ENCODE measurements at places on chromosomes 12 and 14.

DNA sequence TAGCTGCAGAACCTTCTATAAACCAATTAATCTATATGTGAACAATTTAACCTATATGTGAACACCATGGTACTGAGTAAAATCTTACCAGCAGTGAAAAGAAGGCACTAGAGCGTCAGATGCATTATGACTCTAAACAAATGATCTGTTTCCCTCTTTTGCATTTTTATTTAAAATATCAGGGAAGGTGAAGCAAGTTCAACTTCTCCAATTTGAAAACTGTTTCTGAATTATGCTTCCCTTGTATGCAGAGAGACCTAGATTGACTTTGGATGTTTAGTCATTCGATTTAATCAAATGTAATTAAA lies 80.9 kb downstream of the DAD1 start:
- no peak for DNase-seq

DNA sequence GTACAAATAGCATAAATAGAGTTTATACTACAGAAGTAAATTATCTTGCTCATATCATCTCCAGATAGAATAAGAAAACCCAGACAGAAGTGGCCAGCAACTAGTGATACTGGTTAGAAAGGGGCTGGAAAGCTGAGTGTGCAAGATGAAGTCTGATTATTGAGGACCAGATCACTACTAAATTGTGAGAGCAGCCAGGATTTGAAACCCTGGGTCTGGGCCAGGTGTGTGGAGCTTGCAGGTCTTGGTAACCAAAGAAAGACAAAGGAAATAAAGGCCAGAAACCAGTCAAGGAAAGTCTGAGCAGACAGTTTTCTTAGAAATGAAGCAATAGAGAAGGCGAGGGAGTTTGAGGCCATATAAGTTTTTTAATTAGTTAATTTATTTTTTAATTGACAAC lies 611.8 kb downstream of the ETNK1 start:
- DNase-seq, result no peak

- DNase-seq, result no peak
Measured at GRCh38 chr12:94987076-94987669, 16.3 kb downstream of the NDUFA12 start.

DNA sequence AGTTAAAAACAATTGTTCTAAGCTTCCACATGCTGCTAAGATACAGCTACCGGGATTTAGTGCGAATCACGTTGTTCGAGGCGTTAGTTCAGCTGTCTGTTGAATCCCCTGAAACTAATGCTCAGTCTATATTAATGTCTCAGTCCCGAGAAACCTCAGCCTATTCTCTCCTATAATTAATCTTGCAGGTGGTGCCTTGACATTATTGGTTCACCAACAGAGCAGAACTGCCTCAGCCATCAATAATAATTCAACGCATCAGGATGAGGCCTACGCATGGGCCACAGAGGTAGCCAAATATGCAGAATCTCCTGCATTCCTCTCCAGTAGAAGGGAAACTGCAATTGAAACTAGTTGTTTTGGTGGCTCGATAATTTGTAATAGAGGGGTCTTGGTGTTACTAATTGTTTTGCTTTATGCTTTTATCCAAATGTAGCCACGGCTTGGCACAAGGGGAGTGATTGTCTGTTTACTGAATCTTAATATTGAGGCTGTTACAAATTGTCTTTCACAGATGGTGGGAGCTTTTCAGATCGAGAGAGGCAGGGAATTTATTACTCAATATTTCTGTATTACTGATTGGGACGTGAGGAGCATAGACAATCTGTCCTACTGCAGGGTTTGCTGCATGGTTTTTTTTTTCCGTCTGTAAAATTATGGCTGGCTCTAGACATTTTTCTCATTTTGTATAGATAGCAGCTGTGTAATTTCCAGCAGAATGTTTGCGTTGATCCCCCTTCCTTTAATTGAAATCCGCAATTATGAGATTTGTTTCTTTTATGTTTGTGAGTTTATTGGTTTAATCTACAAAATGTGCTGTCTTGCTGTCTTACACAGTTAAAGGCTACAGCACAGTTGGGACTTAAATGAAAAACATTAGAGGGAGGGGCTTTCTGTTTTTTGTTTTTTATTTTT lies 1036.5 kb upstream of the NOVA1 start:
- no peak for DNase-seq

- no peak for DNase-seq
Measured at GRCh38 chr12:129811963-129812362, 91.9 kb downstream of the TMEM132D start.

DNA sequence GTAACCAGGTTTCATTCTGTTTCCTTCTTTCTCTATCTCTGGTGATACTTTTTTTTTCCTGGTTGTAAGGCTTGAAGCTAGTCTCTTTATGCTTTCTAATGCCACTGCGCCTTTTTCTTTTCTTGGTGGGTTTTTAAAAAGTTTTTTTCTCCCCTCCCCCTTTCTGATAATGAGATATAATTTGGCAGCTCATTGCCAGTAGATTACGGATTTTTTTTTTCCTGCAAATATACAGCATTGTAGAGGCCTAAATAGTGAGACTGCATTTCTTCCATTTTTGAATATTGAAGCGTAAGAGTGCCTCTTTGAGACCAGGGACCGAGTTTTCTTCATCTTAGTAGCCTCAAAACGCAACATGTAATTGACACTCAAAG lies 1.1 kb downstream of the PAPOLA start:
- DNase-seq, result no peak

DNA sequence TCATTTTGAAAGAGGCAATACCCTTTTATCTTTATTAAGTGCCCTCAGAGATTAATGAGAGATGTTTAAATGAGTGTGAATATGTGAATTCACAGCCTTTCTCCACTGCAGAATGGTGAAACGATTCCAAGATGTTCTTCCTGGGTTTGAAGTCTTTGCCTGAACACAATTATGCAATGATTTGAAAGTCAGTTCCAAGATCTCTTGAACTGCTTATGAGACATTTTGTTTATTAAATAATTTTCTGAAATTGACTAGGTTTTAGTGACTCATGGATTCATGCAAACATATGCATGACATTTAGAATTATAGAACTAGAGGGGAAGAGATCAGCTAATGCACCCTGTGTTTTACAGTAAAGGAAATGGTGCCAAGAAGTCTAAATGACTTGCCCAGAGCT lies 118.1 kb upstream of the SLC38A2 start:
- DNase-seq, result no peak

DNA sequence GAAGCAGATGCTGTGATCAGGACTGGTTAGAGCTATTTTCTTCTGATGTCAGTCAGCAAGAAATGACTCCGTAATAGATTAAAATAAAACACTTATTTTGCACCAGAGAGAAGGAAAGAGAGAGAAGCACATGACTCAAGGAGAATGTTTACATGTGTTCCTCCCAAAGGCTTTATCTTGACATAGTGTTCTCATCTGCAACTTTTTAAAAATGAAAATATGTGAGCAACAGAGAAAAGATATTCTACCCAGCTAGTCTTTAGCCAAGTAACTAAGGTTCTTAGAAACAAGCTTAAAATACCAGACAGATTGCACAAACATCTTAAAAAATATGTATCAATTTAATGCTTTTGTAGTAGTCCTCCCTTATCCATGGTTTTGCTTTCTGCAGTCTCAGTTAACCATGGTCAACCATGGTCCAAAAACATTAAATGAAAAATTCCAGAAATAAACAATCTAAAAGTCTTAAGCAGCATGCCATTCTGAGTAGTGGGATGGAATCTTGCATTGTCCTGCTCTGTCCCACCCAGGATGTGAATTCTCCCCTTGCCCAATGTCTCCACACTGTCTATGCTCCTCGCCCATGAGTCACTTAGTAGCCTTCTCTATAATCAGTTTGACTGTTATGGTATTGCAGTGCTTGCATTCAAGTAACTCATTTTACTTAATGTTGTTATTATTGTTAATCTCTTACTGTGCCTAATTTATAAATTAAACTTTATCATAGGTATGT lies 9.9 kb downstream of the SERPINA10 start:
- DNase-seq, result no peak

DNA sequence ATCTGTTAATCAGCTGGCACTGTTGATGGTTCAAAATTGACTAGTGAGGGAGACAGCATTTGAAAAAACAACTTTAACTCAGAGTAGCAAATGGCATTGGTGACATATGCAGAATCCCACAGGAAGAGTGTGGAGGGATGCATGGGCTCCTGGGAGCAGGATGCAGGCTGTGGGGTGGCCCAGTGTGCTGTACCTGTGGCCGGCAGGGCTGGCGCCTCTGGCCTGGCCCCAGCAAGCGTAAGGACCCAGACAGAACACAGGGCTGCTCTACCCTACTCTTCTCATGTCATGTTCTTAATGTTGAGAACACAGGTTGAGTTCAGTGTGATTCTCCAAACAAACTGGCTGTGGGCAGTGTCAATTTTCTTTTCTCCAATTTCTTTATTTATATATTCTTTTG lies 33.4 kb downstream of the DDX51 start:
- DNase-seq, result no peak

DNA sequence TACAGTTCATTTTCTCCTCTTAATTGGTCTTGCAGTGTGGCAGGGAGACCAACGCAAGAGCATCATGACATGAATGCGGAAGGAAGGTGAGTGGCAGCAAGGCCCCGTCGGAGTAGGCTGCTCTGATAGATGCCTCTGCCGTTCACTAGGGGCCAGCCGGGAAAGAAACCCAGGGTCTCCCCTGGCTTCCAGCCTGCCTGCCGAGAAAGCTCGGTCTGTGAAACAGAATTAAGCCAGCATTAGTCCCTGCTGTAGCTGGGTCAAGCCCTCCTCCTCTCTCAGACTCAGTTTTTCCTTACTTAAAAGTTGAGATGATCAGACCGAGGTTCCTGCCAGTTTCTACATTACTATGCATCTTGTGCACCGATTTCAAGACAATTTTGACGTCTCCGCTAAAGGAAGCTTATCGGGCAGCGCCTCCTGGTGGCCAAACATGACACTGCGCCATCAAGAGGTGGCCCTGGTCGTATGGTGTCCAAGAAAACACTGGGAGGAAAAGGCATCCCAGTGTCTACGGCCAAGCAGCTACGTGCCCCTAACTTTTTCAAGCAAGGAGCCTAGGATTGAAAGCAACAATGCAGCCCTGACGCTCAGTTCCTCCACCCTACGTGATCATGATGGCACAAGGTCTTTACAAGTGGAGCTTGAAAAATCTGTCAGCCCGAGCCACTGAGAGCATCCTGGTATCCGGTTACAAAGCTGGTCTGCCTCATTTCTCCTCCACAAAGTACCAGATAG lies 131.6 kb downstream of the KSR2 start:
- peak; percentile 54 for DNase-seq

- peak; percentile 64 for DNase-seq
Measured at GRCh38 chr14:75522224-75522982, at the start of gene BATF. BATF (plus strand) TSS chr14:75522469; CDS start chr14:75522683, 214 bp downstream.

DNA sequence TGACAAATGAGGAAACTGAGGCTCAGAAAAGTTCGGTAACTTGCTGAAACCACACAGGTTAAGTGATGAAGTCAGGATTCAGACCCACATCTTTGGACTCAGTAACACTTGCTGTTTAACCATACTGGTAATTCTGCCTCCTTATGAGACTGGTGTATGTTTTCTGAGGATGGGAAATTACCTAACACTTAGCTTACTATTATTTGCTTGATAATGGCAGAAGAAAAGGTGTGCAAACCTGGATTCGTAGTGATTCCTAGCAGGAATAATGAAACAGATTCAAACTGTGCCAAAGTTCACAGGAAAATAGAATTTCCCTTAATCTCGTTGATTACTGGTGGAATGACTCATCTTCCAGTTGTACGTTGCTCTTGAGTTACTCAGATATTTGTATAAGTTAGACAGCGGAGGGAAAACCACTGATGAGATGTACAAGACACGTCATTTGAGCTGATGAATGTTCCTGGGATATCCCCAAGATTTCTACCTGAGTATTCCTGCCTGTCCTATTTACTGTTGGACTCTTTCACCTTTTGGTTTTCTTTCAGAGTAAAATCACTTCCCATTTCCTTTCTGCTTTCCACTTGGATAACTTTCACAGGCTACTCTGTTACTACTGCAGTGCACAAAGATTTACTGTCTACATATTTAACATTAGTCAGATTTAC lies 37.5 kb downstream of the PRORP start:
- DNase-seq, result no peak

All from T follicular helper cell (primary cell).